NCI-H1417 (cell line): ENCODE measurements at places on chromosomes 6 and 20.

DNA sequence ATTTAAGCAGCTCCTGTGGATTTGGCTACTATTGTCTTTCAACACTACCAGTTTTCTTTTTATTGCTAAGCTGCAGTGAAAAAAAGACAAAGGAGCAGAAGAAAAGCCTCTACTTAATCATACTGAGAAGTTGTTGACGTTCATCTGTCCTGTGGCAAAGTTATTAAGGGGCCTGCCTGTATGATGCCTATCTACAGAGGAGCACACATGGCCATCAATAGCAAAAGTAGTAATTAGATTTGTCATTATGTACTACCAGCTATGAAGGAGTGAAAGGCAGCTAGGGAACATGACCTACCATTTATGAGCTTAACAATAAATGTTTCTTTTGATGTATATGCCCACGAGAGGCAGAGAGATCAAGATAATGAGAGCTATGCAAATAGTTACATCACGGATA is 620.9 kb downstream of the PHF3 start:
- peak; percentile 79 for DNase-seq

GRCh38 chr6:79257381-79258205 is 23.1 kb upstream of the HMGN3 start:
- DNase-seq, result no peak

DNA sequence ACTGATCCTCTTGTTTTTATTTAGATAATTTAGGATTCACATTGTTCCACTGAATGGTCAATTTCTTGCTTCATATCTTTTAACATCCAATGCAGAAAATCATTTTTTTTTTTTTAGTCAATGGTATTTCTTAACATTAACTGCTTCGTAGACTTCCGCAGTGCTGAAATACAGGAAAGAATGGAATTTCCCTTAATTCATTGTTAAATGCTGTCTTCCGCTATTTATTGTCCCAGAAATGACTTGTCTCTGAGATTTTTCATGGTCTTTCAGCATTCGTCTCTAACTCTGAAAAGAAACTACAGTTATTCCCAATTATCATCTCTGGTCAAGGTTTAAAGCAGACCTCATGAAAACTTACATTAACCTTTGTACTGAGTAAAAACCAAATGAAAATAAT is 1029.1 kb upstream of the MANEA start:
- no peak for DNase-seq

DNA sequence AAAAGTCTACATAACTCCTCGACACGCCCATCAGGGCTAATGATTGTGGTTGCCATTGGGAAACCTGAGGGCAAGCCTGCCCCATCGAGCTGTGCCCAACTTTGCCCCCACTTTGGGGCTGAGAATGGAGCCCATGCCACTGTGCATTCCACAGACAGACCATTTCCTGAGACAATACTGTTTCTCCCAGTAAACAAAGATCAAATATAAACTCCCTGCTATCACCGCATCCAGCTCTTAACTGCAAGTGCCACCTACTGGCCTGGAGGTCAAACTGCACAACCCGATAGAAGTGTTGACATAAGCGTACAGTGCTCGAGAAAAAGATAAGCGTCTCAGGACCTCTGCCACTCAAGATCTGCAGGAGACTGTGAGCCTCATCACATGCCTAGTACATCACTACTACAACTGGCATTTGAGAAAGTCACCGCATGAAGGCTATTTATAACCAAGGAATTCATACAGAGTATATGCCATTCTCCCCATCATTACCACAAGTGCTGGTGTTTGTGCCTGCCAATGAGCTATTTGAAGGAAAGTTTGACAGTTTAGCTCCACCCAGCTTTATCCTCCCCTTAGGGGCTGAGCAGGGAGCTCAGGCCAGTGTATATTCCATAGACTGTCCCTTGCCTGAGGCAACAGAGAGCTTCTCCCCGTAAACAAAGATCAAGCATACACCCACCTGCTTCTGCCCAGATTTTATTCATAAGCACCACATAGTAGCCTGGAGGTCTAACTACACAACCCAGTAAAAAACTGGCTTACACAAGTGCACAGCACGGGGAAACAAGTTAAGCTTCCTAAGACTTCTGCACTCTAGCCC is 4.5 kb upstream of the DEFB126 start:
- peak; percentile 24 for DNase-seq

- no peak for DNase-seq
Observed at GRCh38 chr20:62985444-62985778, 21.4 kb downstream of the BHLHE23 start.

- DNase-seq, result no peak
Observed at GRCh38 chr6:75378101-75378500, 93.5 kb upstream of the TMEM30A start.

GRCh38 chr6:125222531-125223455 is 69.2 kb downstream of the TPD52L1 start:
- DNase-seq, result no peak

GRCh38 chr6:156026486-156027247 is 571.0 kb upstream of the NOX3 start:
- DNase-seq, result no peak

GRCh38 chr20:57680934-57681914 is 28.6 kb downstream of the PMEPA1 start:
- no peak for DNase-seq

GRCh38 chr20:37346535-37347346 is 801 bp downstream of the SRC start:
- DNase-seq, result no peak

DNA sequence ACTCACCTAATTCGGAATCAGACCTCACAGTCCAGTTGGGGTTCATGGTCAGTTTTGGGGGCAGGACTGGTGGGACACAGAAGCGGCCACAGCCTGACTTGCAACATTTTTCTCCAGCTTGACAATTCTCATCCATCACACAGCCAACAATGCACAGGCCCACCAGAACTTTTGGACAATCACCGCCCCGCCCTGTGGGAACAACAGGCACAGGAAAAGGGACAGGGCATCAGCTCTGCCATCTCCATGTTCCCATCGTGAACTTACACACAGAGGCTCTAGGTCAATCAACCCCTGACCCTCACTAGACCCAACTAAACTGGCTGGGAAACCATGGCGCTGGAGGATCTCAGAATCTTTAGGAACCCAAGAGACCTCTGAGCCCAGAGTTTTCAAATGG is 16.3 kb downstream of the WFDC3 start:
- DNase-seq, result no peak

- DNase-seq, result peak; percentile 97
Observed at GRCh38 chr20:20551409-20551808, 161.0 kb downstream of the RALGAPA2 start.

GRCh38 chr6:1445650-1446330 is 56.4 kb downstream of the FOXF2 start:
- DNase-seq, result no peak

DNA sequence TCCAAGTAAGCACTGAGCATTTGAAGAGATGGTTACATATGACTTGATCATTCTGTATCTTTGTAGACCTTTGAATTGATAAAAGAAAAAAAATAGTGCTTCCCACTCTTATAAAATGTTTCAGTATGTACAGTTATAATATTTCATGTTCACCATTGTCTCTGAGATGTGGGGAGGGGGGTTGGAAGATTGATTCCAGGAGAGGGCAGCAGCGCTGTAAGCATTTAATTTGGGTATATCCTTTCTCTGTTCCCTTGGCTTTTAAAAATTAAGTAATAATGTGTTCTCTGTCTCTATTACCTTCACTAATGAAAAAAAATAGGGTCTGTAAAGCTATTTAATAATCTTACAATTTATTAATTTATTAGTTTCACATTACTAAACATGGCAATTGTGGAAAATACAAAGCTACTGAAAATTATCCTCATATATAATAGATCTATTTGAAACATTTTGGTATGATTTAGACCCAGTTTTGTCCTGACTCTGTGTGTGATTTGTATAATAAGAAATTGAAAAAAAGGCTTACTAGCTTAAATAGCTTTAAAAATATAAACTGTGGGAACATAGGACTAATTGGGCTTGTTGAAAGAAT is 341.2 kb downstream of the CDKAL1 start:
- DNase-seq, result peak; percentile 80

DNA sequence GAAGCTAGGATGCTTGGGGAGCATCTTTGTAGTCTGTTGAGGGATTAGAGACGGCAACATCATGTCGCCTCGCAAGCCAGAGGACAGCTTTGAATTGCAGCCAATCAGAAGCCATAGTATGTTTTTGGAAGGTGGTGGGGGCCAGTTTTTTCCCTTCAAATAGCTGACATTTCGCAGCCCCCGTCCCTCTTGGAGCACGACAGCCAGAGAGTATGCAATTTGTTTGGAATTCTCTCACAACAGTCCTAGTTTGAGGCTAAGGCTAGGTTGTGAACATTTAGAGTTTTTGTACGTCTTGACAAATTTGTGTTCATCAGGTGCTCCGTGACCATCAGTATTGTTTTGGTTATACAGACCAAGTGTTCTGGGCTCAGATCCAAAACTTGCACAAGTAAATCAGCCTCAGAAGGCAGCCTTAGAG is 83.3 kb downstream of the PLCB1 start:
- no peak for DNase-seq

DNA sequence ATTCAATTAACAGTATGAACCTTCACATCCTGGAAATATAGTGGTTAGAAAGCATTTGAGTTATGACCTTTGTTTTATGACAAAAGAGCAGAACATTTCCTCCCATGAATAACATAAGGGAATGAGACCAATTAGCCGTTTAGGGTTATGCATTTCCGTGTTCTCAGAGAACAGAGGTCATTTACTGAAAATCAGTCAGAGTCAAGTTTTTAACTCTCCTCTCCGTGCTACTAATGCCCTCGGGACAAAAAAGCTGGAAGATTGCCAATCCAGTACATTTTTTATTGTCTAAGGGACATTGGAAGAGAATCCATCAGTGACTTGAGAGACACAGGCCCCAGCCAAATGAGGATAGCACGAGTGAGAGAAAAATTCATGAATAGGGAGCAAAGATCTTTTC is 632.7 kb downstream of the RFPL4B start:
- DNase-seq, result peak; percentile 51

- DNase-seq, result no peak
Observed at GRCh38 chr6:160431791-160432404, 83.7 kb downstream of the SLC22A3 start.

GRCh38 chr6:30144811-30145210 is 8.9 kb downstream of the TRIM40 start:
- DNase-seq, result no peak

DNA sequence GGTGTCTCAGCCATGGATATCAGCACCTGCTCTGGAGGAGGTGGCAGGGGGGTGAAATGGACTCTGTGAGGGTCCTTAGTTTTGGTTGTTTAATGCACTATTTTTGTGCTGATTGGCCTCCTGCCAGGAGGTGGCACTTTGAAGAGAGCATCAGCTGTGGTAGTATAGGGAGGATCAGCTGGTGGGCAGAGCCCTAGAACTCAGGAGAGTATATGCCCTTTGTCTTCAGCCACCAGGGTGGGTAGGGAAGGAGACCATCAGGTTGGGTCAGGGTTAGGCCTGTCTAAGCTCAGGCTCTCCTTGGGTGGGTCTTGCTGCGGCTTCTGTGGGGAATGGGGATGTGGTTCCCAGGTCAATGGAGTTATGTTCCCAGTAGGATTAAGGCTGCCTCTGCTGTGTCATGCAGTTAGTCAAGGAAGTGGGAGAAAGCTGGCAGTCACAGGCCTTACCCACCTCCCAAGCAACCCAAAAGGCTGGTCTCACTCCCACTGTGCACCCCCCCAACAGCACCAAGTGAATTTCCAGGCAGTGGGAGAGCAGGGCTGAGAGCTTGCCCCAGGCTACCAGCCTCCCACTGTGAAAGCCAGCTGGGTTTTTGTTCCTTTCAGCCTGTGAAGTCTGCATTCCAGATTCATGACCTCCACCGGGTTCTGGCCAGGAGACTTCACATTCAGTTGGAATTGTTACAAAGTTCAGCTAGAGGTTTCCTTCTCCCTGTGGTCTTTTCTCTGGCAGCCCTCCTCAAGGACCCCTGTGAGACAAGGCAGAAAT is 5.7 kb upstream of the OSTM1 start:
- DNase-seq, result no peak

GRCh38 chr6:43334466-43335095 is 26.0 kb upstream of the CRIP3 start:
- DNase-seq, result peak; percentile 47

- DNase-seq, result no peak
Observed at GRCh38 chr6:14665827-14666724, 548.5 kb downstream of the CD83 start.
